Endothelial cell (in vitro differentiated cells): ENCODE measurements at places on chromosomes 7 and 10.

GRCh38 chr10:79898597-79899325, 50.1 kb downstream of the SFTPD start:
- DNase-seq, result no peak

DNA sequence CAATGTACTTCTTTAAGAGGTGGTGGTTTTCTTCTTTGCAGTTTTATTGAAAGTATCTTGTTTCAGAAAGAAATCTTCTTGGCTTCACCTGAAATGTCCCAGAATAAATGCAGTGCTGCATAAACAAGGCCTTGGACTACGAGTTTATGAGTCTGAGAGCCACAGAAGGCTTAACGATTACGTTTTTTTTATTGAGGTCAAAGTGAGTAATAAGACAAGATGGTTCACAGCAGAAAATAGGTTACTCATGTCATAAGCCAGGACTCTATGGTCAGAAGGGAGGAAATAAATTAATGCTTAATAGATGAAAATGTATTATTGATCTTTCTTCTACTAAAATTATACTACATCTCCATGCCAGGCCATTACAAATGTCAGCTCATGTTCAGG, 13.7 kb upstream of the NPTX2 start:
- no peak for DNase-seq

- no peak for DNase-seq
Observed at GRCh38 chr7:50274361-50274760, 30.2 kb upstream of the IKZF1 start.

GRCh38 chr10:94288361-94289101, 74.2 kb downstream of the NOC3L start:
- no peak for DNase-seq

GRCh38 chr10:7471720-7472367, 61.0 kb upstream of the SFMBT2 start:
- no peak for DNase-seq

- DNase-seq, result no peak
Observed at GRCh38 chr10:87862679-87863052, 667 bp downstream of the KLLN start.

GRCh38 chr7:119964788-119965542, 308.0 kb upstream of the KCND2 start:
- DNase-seq, result no peak

- DNase-seq, result no peak
Observed at GRCh38 chr10:52440612-52441285, 126.7 kb downstream of the DKK1 start.

- peak; percentile 41 for DNase-seq
Observed at GRCh38 chr7:16695621-16696237, 49.7 kb downstream of the BZW2 start.

DNA sequence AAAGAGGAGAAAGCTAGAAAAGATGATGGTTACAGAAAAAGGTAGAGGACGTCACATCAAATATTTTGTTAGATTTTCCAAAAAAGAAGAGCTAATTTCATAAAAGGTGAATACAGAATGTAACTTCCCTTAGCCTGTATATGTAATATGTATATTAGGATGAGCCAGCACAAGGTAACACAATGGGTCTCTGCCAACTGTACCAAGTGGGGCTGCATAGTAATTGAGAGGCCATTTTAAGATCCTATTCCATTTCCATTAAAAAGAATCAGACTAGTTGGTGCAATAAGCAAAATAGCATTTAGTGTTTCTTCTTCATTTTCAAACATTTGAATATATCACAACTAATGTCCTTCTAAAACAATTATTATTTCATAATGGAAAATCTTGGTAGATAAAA, 134.6 kb downstream of the SEMA3A start:
- no peak for DNase-seq

DNA sequence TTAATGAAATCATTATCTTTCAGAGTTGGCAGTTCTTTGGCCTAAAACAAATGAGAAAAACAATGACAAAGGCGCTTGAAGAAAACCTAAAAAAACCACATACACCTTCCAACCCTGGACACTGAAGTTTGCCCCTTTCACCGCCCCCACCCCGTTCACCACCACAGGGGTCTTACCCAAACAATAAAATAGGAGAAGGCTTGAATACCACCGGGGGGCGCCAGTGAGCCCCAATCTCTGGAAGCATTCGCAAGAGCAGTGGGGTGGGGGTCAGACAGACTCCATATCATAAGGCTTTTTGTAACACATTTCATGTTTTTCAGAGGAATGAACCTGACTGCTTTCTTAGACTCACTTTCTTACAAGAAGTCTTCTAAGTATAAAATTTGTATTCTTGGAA, 163.6 kb downstream of the PIP4K2A start:
- DNase-seq, result peak; percentile 75

GRCh38 chr7:155590215-155591018, 44.1 kb upstream of the CNPY1 start:
- DNase-seq, result no peak

- no peak for DNase-seq
Observed at GRCh38 chr7:74625446-74625845, 32.1 kb upstream of the GTF2I start.

- DNase-seq, result no peak
Observed at GRCh38 chr10:4196183-4196582, 411.2 kb upstream of the KLF6 start.

DNA sequence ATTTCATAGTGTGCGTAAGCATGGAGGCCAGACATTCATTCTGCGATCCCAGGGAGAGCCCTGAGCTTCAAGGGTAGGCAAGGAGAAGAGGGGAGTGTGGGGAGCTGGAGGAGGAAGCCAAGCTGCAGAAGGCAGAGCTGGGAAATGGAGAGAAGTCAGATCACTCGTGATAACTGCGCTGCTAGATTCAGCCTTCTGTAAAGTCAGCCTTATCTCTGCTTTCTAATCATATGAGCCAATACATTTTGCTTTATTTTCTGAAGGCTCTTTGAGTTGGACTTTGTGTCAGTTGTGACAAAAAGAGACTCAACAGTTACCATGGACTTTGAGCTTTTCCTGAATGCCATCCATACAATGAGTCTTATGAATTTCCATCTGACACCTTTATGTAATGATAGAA, 61.7 kb upstream of the CREB5 start:
- DNase-seq, result no peak

- DNase-seq, result no peak
Observed at GRCh38 chr10:8211631-8212030, 157.1 kb downstream of the GATA3 start.

GRCh38 chr10:80411267-80411668, 2.9 kb downstream of the PRXL2A start:
- DNase-seq, result no peak

DNA sequence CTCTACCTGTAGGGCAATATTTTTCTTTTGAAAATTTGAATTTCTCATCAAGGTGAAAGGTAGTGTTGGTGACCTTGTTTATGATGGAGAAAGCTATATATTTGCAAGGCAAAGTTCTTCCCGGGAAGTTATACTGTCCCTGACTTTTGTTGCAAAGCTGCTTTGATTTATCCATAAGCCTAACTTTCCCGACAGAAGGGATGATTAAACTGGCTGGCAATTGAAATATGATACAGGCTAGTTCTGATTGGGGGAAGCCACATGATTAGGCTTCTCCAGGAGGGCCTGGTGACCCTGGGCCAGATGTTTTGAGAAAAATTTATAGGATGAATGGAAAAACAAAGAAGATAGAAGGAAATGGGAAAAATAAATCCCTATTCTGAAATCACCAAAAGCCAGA, 215.5 kb downstream of the ACTR3B start:
- DNase-seq, result no peak

GRCh38 chr7:45687185-45687560, 113.0 kb downstream of the ADCY1 start:
- no peak for DNase-seq

GRCh38 chr10:95513008-95513589, 48.1 kb downstream of the SORBS1 start:
- no peak for DNase-seq

DNA sequence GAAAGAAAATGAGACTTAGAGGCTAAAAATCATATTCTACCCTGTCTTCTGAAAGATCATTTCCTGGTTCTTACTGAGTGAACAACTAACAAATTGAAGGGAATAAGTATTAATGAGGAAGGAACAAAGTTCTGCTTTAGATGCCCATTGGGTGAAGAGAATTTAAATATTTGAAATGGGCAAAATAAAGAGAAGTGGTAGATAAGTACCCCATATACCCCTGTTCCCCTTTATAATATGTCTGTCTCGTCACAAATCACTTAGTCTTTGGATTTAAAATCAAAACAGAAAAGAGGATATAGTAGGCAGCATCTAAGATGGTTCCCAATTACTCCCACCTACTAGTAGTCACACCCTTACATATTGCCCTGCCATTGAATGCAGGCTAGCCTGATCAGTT, 13.2 kb downstream of the TES start:
- no peak for DNase-seq

GRCh38 chr10:24938076-24938475, 14.3 kb downstream of the PRTFDC1 start:
- no peak for DNase-seq

DNA sequence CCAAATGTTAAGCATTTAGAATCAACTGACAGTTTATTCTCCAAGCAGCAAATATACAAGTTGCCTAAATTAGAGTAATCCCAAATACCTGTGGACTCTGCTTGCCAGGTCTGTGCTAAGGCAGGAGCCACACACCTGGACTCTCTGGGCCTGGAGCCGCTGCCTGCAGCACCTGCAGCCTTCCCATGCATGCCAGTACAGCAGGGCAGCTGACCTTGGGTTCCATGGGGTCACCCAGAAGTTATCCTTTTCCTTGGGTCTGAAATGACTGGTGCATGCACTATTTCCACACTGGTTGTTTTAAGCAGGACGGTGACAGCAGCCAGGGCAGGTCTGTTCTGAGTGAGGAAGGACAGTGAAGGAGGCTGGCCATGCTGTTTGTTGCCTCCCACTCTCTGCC, 573.2 kb downstream of the GLRX3 start:
- DNase-seq, result no peak

GRCh38 chr10:4941540-4942330, 21.5 kb upstream of the AKR1C1 start:
- no peak for DNase-seq

DNA sequence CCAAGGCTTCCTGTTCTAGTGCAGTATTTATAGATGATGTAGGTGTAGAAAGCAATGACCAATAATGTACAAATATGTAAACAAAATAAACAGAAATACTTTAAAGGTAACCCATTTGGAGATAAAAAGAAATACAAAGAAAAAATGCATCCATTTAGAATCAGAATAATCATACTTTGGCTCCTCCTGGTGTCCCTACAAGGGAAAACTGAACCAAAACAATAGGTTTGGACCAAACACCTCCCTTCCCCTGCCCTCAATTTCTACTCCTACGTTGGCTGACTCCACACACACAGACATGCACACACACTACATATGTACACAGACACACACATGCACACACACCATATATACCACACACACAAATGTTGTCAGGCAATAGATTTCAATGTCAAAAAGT, 36.0 kb downstream of the C10orf143 start:
- no peak for DNase-seq

GRCh38 chr7:108059526-108059925, 56.6 kb upstream of the LAMB1 start:
- no peak for DNase-seq

- DNase-seq, result no peak
Observed at GRCh38 chr10:13139676-13140075, 21.7 kb upstream of the MCM10 start.

- DNase-seq, result no peak
Observed at GRCh38 chr7:94912085-94912484, 4.7 kb downstream of the PPP1R9A start.

- no peak for DNase-seq
Observed at GRCh38 chr7:157016024-157016351, 5.5 kb upstream of the MNX1 start.

- peak; percentile 4 for DNase-seq
Observed at GRCh38 chr7:84669177-84669732, 474.7 kb upstream of the SEMA3A start.

DNA sequence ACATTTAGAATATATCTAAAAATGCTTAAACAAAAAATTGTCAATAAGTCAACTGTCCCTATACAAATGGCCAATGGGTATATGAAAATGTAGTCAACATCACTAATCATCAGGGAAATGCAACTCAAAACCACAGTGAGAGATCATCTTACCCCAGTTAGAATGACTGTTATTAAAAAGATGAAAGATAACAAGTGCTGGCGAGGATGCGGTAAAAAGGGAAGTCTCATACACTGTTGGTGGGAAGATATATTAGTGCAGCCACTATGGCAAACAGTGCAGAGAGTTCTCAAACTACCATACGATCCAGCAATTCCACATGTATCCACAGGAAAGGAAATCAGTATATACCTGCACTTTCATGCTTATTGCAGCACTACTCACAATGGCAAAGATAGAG, 48.6 kb upstream of the APBB1IP start:
- DNase-seq, result no peak

DNA sequence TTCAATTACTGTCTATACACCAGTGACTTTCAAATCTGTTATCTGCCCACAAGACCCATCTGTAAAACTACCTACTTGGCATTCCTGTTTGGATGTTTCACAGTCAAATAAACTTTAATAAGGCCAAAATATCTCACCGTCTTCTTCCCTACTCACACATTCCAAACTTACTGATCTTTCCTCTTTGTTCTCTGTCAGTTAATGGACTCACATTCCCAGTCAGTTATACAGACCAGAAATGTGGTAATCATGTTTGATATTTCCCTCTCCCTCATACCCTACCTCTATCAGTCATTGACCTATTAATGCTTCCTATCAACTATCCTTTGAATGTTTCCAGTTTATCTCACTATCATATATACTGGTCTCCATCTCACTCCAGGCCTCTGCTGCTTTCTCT, 28.5 kb upstream of the HDAC9 start:
- DNase-seq, result no peak

DNA sequence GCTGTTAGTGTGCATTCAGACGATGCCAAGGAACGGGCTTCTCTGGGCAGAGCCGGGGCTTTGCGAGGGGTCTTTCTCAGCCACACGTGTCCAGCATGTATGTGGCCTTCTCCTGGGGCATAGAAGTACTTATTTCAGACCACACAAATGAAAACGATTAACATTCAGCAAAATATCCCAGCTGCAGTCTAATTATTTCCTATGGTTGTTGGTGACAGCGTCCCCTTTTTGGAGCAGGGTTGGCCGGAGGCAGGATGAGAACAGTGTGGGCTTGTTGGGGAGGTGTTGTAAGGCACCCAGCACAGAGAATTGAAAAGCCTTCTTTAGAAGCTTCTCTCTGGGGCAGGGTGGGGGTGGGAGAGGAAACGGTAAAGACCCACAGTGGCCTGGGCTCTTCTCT, 54.2 kb downstream of the PTPRE start:
- no peak for DNase-seq

- no peak for DNase-seq
Observed at GRCh38 chr10:34544400-34544799, 270.7 kb downstream of the PARD3 start.

GRCh38 chr10:30047924-30048531, 11.4 kb downstream of the JCAD start:
- no peak for DNase-seq

GRCh38 chr10:48253970-48254657, 20.4 kb downstream of the FRMPD2 start:
- DNase-seq, result no peak
